ENCODE measurements at places on chromosomes 11 and 22.

DNA sequence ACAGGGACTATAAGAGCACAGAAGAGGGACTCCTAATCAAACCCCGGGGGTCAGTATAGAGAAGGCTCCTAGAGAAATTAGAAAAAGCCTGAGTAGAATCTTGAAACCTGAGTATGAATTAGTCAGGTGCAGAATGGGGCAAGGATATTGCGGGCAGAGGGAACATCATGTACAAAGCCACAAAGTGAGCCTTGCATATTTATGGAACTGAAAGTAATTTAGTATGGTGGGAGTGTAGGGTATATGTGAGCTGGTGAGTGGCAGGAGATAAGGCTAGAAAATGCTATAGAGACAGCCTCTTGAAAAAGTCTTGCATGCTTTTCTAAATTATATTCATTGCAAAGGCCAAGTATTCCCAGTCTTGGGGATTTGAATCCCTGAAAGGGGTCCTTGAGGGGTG is 93.7 kb downstream of the STIM1 start:
- DNase-seq: no peak

DNA sequence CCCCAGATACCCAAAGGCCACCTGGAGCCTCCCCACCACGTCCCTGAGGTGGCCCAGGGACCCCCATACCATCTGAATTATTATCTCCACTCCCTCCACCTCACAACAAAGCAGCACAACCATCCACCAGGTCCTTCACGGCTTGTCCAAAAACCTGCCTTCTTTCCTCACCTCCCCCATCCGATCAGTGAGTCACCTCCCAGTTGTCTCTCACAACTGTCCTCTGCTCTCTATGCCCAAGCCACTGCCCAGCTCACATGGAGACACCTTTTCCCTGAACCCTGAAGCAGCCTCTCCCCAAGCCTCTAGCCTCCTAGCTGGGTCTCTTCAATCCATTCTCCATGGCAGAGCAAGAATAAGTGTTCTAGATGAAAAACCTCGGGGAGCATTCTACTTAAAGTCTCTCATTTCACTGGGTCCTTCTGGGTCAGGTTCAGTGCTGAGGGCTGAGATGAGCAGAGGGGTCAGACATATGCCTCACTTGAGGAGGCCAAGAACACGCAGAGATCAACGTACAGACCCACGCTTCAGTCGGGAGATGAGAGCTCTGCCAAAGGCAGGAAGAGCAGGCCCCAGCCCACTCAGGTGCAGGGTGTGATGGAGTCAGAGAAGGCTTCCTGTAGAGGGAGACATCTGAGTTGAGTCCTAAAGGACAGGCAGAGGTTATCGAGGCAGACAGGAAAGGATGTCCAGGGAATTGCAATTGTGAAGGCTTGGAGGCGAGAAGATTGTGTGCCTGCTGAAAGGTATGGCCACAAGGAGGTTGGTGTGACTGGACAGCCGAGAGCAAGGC is 74.7 kb downstream of the PDE2A start:
- peak; percentile 27 for DNase-seq

DNA sequence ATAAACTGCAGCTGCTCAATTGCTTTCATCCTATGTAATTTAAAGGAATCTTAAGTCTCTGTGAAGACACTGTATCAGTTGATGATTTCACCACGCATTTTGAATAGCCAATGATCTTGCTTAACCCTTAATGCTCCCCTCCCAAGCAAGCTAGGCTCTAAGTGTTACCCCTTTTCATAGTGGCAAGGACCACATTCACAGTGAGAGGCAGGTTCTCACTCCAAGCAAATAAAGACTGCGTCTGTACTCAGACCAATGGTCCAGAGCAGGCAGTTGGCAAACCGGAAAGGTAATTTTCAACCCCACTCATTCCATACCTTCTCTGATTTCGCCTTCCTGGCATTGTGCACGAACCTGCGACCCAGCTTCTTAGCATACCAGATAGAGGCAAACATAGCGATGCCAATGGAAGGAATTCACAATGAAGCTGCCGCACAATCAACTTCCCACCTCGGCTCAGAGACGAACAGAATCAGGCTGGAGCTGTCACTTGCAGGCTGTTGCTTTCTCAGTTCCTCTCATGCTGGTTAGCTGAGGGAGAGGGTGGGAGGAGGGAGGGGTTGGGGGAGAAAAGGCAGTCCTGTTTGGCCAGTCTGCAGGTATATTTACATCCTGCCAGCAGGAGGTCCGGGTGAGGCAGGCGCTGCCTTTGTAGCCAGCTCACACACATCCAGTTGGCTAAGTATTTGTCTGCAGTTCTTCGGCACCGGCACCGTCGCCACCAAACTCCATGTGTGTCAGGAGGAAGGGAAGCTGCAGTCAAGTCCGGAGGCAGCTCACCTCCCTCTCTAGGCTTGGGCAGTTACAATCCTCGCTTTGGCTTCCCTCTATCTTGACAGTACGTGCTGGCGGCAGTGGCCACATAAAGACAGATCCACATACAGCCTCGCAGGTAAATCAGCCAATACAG is 1151.2 kb upstream of the CCDC90B start:
- no peak for DNase-seq

- DNase-seq: no peak
Observed at GRCh38 chr11:134118006-134118405, 49.1 kb downstream of the JAM3 start.

- peak; percentile 27 for DNase-seq
Observed at GRCh38 chr11:72975778-72976521, 161.7 kb downstream of the ATG16L2 start.

DNA sequence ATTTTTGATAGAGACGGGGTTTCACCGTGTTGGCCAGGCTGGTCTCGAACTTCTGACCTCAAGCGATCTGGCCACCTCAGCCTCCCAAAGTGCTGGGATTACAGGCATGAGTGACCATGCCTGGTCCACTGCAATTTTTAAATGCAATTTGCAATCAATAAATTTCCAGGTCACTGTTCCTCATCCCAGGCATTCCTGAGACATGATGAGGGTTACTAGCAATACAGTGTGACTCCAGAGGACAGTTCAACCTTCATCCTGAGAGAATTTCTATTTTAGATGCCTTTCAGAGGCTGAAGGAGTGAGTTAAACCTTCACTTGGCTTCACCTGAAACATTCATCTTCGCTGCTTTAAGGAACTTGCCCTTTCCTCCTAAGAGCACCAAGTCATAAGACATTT is 9.7 kb upstream of the UBASH3B start:
- DNase-seq: no peak

GRCh38 chr11:25094085-25094802 is 597.4 kb downstream of the LUZP2 start:
- DNase-seq: no peak

DNA sequence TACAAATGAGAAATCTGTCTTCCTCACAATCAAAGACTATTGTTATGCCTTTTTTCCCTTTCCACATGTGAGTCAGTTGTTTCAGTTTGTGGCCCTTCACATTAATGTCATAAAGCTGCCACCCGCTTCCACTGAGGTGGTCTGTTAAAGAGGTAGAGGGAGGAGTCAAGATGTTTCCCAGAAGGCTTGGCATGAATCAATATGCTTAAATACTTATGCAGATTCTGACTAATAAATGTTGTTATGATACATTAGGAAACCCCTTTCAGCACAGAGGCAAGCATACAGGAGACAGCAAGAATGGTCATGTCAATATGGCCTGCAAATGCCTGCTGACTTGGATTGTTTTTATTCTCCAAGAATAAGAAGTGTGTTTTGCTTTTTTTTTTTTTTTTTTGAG is 6.5 kb downstream of the RTN3 start:
- no peak for DNase-seq

GRCh38 chr11:2748061-2748813 is 48.4 kb upstream of the KCNQ1OT1 start:
- no peak for DNase-seq

- no peak for DNase-seq
Observed at GRCh38 chr11:64245401-64245796, 1.3 kb downstream of the PPP1R14B start.

- no peak for DNase-seq
Observed at GRCh38 chr11:4903484-4903883, at the start of gene OR51A7. Gene OR51A7, plus strand, starts transcription at chr11:4903783. Its CDS starts 3,587 bp downstream, at chr11:4907370.

DNA sequence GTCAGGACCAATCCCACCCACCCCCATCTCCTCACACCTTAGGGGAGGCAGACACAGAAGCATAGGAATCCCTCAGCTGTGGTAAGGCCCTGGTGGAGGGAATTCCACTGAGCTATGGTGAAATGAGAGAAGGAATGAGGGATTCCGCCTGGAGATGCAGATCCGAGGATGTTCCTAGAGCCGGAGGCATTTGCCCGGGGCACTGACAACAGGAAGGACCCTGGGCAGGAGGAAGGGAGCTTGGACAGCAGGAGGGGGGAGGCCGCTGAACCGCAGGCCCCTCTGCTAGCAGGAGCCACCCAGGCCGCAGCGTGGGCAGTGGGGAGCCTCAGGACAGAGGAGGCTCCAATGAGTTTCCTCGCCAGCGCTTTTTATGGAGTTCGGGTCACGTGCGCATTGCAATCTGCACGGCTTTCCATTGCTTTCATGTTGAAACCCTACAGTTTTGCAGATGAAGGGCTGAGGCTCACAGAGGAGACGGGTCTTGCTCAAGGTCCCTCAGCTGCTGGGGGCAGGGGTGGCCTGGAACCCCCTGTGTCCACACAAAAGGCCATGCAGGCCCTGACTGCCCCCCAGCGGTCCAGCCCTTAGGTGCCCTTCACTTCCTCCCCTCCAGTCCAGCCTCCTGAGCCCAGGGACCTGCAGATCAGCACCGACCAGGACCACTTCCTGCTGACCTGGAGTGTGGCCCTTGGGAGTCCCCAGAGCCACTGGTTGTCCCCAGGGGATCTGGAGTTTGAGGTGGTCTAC is 15.5 kb downstream of the CSF2RB start:
- DNase-seq: no peak

- no peak for DNase-seq
Observed at GRCh38 chr22:24071686-24072085, 60.6 kb downstream of the CABIN1 start.

DNA sequence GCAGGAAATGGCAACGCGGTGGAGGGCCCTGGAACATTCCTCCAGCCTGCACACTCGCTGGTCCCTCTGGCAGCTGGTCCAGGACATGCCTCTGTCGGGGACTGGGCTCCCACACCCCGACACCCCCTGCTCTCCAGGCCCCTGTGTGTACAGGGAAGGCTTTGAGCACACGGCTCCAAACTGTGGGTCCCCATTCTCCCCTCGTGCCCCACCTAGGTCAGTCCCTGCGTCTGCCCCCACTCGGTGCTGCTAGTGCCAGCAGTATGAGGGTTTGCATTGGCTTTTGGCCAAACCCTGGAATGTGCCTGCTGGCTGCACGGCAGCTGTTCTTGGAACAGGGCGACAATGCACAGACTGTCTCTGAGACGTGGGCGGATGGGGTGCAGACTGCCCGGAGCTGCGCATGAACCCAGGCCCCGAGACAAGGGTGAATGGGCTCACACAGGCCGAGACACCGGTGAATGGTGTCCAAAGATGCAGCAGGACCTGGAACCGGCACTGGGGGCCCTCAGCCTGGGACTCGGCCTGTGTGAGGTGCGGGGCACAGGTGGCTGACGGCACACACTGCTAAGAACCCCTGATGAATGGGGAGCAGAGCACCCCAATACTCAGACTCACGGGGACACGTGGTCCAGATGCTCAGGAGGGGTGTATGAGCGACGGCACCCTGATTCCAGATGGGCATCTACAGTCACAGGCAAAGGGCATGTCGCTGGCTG is 7.5 kb upstream of the SYT8 start:
- no peak for DNase-seq

- DNase-seq: no peak
Observed at GRCh38 chr11:116439361-116439677, 333.5 kb downstream of the BUD13 start.

GRCh38 chr11:122127020-122127419 is 11.0 kb upstream of the BLID start:
- no peak for DNase-seq

GRCh38 chr22:31044262-31044861 is 36.8 kb upstream of the SMTN start:
- peak; percentile 96 for DNase-seq

DNA sequence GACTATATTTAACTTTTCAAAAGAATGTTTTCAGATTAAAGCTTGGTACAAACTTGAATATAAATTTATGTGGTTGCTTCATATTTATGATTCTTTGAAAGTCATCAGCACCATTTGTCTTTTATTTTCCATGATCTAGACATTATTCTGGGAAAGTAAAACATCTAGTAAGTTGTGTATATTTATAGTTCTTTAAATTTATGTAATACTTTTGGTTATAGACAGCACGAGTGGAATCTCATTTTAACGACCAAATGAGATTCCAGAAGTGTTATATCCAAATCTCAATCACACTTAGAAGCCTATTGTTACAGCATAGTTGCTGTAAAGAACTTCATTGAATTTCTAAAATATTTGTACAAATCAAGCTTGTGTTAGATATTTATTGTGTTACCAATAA is 212.3 kb downstream of the DDX10 start:
- DNase-seq: no peak

DNA sequence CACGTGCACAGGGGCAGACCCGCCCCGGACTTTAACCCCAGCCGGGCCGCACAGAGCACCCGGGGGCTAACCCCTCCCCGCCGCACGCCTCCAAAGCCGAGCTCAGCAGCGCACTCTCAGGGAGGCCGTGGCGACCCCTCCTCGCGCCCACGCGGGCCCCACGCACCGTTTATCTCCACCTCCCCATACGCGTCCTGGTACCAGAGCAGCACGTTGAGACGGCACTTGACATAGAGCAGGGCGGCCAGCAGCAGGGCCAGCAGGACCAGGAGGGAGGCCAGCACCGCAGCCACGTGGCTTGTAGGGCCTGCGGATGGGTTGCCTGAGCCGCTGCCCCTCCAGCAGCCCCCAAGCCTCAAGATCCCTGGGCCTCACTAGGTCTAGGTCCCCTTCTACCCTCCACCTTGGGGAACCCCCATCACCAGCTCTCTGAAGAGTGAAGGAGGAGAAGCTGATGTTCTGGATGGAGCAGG is 7.1 kb downstream of the SIGIRR start:
- DNase-seq: no peak

DNA sequence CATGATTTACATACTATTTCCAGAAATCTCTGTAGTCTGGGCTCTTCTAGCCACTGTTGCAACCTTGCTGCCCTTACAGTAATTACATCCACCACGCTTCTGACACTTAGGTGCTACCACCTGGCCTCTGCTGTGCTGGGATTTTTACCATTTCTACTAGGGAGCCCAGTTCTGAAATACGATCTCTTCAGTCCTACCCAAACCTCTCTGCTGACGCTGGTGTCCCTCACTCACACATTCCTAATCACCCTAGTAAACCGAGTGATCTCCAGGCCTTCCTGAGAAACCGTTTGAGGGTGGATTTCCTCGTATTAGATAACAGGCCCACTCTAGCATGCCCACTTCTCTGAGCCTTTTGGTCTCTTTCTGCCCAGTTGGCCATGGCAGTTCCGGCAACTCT is 588.9 kb upstream of the CADM1 start:
- DNase-seq: no peak

- no peak for DNase-seq
Observed at GRCh38 chr11:129281471-129282415, 89.6 kb upstream of the ARHGAP32 start.

GRCh38 chr22:44243761-44244160 is 63.0 kb downstream of the PARVG start:
- no peak for DNase-seq
